ENCODE measurements at places on chromosomes 16 and 17.

GRCh38 chr17:14926526-14927122 is 338.5 kb downstream of the PMP22 start:
- DNase-seq: peak; percentile 74

GRCh38 chr16:81902025-81902424 is 109.2 kb downstream of the SDR42E1 start:
- no peak for DNase-seq

- DNase-seq: peak; percentile 58
Measured at GRCh38 chr17:33292201-33292980, 704 bp downstream of the ASIC2 start.

DNA sequence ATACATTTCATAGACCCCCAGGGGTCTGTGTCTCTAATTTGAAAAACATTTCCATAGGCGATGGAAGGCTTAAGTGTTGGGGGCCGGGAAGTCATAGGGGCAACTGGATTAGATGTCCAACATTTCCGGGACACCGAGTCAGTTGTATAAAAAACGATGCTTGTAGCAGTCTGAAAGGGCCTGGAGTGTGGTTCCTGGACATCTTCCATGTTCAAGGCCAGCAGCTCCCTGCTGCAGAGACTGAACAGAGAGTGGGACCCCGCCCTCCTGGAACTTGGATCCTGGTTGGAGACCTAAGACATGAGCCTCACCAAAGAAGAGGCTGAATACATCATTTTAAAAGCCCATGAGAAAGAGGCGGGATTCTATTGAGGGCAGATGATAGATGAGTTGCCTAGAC is 82.0 kb upstream of the ZNF423 start:
- DNase-seq: no peak

GRCh38 chr16:85527042-85527766 is 85.9 kb upstream of the GSE1 start:
- no peak for DNase-seq

DNA sequence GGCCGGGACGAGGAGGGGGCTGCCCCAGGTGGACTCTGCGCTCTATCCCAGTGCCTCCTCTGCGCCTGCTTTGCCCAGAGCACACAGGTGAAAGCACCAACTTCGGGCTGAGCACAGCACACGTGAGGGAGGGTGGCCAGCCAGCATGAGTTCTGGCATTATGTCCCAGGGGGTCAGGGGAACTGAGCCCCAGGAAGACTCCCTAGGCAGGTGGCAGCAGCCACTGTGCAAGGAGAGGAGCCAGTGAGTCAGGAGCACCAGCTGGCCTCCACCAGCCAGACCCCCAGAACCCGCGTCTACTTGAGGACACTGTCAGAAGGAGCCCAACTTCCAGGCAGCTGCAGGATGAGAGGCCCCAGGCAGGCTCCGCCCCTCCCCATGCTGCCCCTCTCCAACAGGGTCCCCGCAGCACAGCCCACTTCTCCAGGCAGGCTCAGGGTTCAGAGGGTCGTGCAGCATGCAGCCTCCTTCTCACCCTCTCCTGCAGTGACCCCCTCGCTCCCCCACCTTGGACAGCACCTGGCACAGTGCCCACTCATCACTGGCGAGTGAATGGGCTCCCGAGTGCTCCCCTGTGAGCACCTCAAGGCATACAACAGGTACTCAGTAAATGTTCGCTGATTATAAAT is 44.2 kb upstream of the RASD1 start:
- DNase-seq: no peak

DNA sequence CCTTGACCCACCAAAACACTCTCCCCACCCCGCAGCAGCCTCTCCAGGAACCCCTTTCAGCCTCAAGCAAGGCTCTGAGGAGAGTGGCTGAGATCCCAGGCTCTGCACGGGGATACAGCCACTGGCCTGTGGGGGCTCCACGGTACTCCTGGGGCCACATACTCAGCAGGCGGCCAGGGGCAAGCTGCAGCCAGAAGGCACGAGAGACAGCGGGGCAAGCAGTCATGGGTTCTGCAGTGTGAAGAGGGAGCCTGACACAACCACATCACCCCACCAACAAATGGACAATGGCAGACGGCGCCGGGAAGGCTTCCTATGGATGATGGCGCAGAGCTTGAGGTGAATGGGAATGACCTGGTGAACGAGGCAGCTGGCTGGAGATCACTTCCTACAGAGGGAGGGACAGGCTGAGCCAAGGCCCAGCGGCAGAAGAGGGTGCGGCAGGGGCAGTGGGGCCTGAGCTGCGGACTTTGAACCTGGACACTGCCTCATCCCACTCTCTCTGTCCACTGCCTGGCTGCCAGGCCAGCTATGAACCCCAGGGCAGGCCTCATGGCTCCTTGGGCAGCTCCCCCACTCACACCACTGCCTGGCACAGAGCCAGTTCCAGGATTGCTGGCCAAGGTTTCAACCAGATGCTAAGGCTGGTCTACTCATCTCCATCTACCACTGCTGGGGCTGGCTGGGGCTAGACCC is 10.8 kb upstream of the BCAR1 start:
- no peak for DNase-seq

- DNase-seq: no peak
Measured at GRCh38 chr17:17886726-17887125, 49.9 kb upstream of the SREBF1 start.

DNA sequence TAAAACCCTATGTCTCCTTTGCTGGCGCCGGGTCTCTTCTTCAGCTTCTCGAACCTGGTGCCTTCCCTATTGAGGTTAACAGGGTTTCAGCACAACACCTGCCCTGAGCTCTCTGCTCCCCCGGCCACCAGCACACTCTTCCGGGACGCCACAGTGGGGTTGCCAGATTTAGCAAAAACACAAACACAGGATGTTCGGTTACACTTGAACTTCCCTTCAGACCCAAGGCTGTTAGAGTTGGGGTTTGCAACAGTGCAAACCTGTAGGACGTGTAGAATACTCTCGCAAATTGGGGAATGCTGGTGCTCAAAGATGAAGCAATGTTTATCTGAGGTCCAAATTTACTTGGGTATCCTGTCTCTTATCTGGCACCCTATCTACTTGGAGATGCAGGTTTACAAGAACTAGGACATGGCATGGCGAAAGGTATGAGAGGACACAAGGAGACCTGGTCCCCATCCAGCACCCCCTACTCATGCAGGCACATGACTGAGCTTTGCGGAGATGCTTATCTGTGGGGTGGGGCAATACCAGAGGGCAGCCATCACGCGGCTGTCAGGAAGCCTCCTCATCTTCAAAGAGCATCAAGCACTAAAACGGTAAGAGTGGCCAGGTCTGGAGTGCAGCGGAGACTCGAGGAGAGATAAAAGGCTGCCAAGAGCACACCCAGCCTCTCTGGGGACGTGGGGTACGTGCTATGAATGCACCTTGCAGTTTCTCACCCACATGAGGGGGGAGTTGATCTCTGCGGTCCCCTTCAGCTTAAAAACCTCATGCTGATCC is 52.8 kb downstream of the SDK2 start:
- DNase-seq: no peak

- DNase-seq: no peak
Measured at GRCh38 chr17:46832945-46833839, 14.7 kb upstream of the WNT3 start.

GRCh38 chr16:57509231-57509923 is 23.1 kb upstream of the DOK4 start:
- no peak for DNase-seq

- no peak for DNase-seq
Measured at GRCh38 chr17:38733282-38733981, 3.3 kb downstream of the CISD3 start.

GRCh38 chr17:49748791-49749190 is 15.1 kb downstream of the FAM117A start:
- no peak for DNase-seq

- no peak for DNase-seq
Measured at GRCh38 chr16:4970010-4970409, 11.9 kb downstream of the SEC14L5 start.

DNA sequence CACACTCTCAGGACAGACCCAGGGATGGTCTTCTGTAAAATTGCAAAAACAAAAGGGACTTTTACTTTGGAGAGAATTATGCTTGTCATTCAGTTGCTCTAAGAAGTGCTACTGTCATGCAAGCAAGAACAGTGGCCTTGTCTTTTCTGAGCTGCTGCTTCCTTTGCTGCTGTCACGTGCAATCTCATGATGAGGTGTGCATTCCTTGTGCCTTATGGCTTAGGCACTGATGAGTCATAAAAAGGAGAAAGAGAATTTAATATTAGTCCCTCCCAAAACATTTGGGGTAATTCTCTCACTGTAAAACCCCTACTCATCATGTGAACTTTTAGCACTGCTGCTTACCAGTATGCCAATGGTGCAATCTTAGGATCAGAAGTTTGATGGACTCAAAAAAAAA is 2051.3 kb downstream of the TP53TG3F start:
- no peak for DNase-seq

DNA sequence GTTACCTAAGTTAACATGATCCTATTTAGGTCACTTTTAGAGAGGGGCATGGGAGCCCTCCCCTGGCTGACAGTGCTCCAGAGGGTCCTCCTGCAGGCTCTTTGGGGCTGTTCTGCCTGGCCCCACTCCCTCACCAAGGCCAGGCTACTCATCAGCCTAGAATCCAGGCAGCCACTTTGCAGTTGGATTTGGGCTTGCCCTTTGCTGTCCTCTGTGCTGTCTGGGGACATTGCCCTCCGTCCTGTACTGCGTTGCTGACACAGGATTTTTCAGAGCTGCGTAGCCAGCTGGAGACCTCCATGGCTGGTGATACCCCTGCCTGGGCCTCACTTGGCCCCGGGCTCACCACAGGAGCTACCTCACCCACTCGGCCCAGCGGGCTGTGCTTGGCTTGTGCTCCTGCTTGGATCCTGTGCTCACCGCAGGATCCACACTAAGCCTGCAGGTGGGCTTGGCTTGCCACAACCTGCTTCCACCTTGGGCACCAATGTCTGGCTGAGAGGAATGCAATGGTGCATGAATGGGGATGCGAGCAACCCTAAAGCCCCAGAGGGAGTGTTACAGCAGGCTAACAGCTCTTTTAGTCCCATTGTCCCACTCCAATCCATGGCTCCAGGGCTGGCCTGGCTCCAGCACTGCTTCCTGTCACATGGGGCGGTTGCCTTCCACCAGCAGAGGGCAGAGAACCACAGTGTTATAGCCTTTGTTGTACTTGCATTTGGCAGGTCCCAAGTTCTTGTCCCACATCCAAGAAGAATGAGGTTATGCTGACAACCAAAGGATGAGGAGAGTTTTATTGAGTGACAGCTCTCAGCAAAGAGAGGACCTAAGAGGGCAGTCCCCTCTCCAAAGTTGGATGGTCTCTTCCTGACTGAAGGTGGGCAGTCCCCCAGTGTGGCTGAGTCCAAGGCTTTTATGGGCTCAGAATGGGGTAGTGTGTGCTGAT is 21.5 kb downstream of the CCL4 start:
- no peak for DNase-seq

- DNase-seq: peak; percentile 85
Measured at GRCh38 chr17:59845595-59846393, 46.9 kb downstream of the TUBD1 start.

DNA sequence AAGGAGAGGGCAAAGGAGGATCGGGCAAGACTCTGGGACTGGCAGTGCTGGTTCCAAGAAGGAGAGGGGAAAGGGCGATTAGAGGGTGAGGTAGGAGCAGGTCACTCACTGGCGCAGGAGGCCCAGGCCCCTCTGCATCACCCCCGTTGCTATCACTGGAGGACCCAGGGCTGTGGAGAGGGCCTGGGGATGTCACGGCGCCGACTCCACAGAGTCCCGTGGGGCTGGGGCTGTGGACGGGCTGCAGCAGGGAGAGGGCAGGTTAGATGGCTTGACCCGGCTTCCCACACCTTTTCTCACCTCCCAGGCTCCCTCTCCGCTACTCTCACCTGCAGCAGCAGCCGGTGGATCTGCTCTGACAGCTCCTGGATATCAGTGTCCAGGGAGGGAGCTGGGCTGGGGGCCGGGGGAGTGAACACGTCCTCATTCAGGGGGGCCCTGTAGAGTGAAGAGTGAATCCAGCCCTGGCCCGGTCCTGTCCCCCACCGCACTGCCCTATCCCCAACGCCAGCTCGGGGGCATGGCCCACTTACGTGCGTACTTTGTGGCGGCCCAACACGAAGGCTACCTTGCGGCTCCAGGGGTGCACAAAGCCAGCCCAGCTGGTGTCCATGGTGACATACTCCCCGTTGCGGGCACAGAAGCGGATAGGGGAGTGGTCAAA is 4.9 kb downstream of the PER1 start:
- no peak for DNase-seq

DNA sequence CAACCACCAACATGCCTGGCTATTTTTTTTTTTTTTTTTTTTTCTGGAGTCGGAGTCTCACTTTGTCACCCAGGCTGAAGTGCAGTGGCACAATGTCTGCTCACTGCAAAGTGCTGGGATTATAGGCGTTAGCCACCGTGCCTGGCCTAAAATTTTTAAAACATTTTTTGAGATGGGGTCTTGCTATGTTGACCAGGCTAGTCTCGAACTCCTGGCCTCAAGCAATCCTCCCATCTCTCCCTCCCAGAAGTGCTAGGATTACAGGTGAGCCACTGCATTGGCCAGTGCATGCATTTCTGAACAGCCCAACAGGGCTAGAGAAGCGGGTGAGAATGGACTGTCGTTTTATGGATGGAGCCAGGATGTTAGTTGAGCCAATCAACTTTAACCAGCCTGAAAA is 72.4 kb downstream of the ERCC4 start:
- DNase-seq: no peak

- peak; percentile 56 for DNase-seq
Measured at GRCh38 chr16:57235128-57236021, 9.7 kb upstream of the ARL2BP start.

DNA sequence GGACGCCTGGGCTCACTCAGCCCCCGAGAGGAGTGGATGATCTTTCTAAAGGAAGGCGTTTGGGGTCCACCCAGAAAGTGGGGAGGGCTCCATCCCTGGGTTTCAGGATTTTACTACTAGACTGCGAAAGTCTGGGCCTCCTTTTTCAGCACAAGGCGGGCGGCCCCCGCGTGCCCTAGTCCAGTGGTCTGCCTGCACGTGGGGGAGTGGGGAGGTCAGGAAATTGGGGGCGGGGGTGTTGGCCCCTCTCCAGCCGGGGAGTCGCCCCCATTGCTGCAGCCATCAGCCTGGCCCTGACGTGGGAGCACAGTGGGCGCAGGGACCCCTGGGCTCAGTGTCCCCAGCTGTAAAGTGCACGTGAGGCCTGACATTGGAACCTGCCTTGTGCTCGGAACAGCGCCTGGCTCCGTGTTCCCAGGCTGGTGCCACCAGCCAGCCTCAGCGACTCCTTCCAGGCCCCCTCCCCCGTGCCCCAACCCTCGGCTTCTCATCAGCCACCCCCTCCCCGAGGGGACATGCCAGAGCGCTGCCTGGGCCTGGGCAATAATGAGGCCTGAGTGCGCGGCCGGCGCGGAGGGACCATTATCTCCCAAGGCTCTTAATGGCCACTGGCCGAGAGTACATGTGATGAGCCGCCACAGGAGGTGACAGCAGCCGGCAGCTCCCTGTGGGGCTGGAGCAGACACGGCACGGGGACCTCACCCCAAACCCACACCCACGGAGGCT is 2.4 kb upstream of the C1QTNF8 start:
- no peak for DNase-seq
